ENCODE measurements at places on chromosomes 16 and 17. TPM values are rescaled to one million over a fixed set of nuclear protein-coding genes. Genes with fewer than 3 reads are reported as not detected.

The USP43 gene
- 0.09 TPM for total RNA-seq

The TRPV3 gene
- 2.8 TPM for total RNA-seq

The HOXB1 gene
- not detected for total RNA-seq

The EPX gene
- not detected for total RNA-seq

The SLFN14 gene
- total RNA-seq: not detected

The MT4 gene
- not detected for total RNA-seq

The FA2H gene
- total RNA-seq: not detected

The CMTM2 gene
- not detected for total RNA-seq

The IFI35 gene
- 27.6 TPM for total RNA-seq

The TMC8 gene
- not detected for total RNA-seq

The HOXB13 gene
- total RNA-seq: not detected

The CDRT15L2 gene
- not detected for total RNA-seq

The MT1M gene
- 3.9 TPM for total RNA-seq

The KRTAP16-1 gene
- total RNA-seq: not detected

The CHTF8 gene
- total RNA-seq: 43.5 TPM

The KRT16 gene
- total RNA-seq: 1.9 TPM

The CSF3 gene
- 0.16 TPM for total RNA-seq

The CA7 gene
- not detected for total RNA-seq

The STX1B gene
- total RNA-seq: 3.5 TPM

The MRM1 gene
- total RNA-seq: 2.7 TPM

The CRYM gene
- 1.3 TPM for total RNA-seq

The MYH2 gene
- total RNA-seq: not detected

The CALB2 gene
- under 0.01 TPM for total RNA-seq

The TMEM92 gene
- 0.16 TPM for total RNA-seq

The NPIPB13 gene
- total RNA-seq: 1.7 TPM

The CHD9NB gene
- 5.5 TPM for total RNA-seq

The DHX58 gene
- total RNA-seq: 14.7 TPM

The SDR42E2 gene
- under 0.01 TPM for total RNA-seq

The ABCC11 gene
- 0.32 TPM for total RNA-seq

The KRTAP4-1 gene
- not detected for total RNA-seq

The NHERF1 gene
- 2.5 TPM for total RNA-seq

The SLC12A3 gene
- total RNA-seq: not detected

The ABCC12 gene
- total RNA-seq: not detected

The CPNE7 gene
- total RNA-seq: 9.2 TPM

The NEUROD2 gene
- under 0.01 TPM for total RNA-seq

The TRAPPC1 gene
- 66.2 TPM for total RNA-seq

The RNF43 gene
- under 0.01 TPM for total RNA-seq
